ENCODE measurements at places on chromosomes 12 and 14.

GRCh38 chr14:55756557-55756956 lies 176.6 kb downstream of the KTN1 start:
- DNase-seq: no peak

DNA sequence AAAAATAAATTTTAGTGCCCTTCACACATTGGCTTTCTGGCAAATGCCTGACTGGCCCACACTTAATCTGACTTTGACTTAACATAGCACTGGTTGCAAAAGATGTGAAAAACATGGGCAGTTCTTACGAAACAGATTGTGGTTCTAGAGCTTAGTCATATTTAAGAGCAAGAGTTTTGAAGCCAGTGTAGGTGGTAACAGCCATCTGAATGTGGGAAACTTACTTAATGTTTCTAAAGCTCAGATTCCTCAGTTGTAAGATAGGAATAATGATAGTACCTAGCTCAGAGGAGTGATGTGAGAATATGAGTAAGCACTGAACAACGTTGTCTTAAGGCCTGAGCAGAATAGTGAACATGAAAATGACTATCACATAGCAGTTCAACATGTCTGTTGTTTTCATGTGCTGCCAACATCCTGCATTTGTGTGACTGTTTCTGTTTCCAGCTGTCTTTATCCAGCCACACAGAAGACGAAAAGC lies 262.7 kb downstream of the SYT1 start:
- DNase-seq: peak; percentile 76

DNA sequence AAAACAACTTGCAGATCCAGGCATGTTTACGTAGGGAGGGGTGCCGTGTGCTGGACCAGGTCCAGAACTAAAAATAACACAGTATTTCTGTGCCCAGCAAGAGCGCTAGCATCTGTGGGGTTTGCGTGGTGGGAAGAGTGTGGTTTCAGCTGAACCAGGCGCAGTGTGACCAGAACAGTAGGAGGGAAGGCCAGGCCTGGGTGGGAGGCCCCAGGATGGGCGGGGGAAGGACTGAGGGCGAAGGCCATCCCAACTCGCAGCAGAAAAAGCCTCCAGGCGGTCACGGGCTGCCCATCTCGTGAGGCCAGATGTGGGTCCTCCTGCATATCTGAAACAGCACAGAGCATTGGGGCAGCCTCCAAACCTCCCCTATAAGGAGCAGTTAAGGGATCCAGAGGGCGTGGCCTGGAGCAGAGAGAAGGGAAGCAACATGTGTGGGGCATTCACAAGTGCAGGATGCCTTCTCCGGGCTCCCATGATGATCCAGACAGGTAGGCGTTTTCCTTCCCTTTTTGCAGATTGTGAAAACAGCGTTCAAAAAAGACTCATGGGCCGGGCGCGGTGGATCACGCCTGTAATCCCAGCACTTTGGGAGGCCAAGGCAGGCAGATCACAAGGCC lies 17.8 kb upstream of the CD9 start:
- no peak for DNase-seq

DNA sequence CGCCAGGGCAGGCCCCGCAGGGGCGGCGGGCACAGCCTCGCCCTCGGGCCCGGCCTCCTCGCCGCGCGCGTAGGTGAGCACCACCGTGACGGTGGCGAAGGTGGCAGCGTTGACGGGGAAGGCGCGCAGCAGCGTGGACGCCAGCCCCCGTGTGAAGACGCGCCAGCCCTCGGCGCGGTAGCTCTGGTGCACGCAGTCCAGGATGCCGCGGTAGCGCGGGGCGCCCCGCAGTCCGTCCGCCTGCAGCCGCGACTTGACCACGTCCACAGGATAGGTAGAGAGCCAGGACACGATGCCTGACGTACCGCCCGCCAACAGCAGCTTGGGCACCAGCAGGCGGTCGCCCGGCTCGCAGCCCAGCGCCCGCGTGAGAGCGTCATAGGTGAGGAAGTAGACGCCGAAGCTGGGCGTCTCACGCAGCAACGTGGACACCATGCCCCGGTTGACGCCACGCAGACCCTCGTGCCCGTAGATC lies 13.9 kb downstream of the SLC25A29 start:
- no peak for DNase-seq

GRCh38 chr12:108337235-108338223 lies 1.6 kb downstream of the CMKLR1 start:
- DNase-seq: no peak

- DNase-seq: peak; percentile 79
Observed at GRCh38 chr12:109775172-109775881, 57.9 kb downstream of the TRPV4 start.

- peak; percentile 88 for DNase-seq
Observed at GRCh38 chr14:36069535-36069900, 107.0 kb downstream of the PTCSC3 start.

DNA sequence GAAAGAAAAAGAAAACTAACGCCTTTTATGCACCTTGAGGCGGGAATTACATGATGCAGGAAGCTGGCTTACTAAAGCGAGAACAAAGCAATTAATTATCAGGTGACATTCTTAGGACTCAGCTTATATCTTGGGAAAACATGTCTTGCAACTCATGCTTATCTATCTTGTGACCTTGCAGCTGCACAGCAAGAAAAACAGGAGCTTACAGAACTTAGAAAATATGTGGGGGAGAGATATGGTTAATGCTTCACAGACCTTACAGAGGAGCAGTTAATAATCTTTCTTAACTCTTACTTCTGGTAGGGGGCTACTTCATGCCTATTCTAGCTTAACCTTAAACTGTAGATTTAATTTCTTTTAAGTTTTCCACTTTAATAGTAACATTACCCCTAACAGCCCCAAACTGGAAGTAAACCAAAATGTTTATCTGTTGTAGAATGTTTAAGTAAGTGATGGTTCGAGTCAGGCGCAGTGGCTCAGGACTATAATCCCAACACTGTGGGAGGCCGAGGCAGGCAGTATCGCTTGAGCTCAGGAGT lies 13.2 kb upstream of the OR11G2 start:
- DNase-seq: no peak

GRCh38 chr14:103613517-103613916 lies 15.5 kb upstream of the KLC1 start:
- no peak for DNase-seq

- DNase-seq: peak; percentile 50
Observed at GRCh38 chr12:68176257-68176656, 16.7 kb upstream of the IFNG start.

- no peak for DNase-seq
Observed at GRCh38 chr14:56202256-56202655, 84.0 kb downstream of the PELI2 start.

- DNase-seq: no peak
Observed at GRCh38 chr12:9648701-9649531, 20.6 kb upstream of the CLEC2D start.

DNA sequence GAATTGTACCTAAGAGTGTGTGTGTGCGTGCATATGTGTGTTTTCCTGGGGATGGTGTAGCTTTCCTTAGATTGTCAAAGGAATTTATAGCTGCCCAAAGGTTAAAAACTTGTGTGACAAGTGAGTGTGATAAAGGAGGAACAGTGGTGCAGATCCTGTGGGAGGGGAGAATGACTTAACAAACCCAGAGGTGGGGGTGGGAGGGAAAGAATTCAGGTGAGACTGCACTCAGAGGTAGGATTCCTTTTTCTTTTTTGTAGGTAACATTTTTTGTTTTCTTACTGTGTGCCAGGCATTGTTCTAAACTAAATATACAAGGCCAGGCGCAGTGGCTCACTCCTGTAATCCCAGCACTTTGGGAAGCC lies 45.3 kb upstream of the SINHCAF start:
- no peak for DNase-seq

GRCh38 chr12:50620109-50620977 lies 115.6 kb downstream of the DIP2B start:
- DNase-seq: peak; percentile 93

GRCh38 chr12:76069339-76069738 lies 15.1 kb downstream of the NAP1L1 start:
- DNase-seq: no peak

DNA sequence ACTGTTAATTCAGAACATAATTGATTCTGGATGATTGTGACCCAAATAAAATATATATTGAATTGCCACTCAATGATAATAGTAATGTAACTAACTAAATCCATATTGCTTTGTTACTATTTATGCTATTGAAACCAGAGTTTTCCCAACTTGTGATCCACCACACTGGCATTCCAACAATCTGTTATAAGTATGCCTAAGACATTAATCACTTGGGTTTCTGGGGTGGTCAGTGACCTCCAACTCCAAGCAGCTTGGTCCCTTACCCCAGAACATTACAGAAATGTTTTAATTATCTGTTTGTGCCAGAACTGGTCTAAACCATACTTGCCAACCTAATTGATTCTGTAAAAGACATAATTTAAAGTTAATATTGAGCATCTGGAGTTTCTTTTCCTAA lies 14.6 kb downstream of the CAPS2 start:
- DNase-seq: peak; percentile 71

GRCh38 chr12:125137766-125138344 lies 72.6 kb downstream of the AACS start:
- DNase-seq: no peak

GRCh38 chr14:55241673-55242072 lies 29.5 kb upstream of the FBXO34 start:
- DNase-seq: no peak

Data from astrocyte of the hippocampus (primary cell).